ENCODE measurements at places on chromosomes 1 and 21.

- no peak for DNase-seq
These were observed 53.0 kb downstream of the VANGL1 start for GRCh38 chr1:115694805-115695204.

DNA sequence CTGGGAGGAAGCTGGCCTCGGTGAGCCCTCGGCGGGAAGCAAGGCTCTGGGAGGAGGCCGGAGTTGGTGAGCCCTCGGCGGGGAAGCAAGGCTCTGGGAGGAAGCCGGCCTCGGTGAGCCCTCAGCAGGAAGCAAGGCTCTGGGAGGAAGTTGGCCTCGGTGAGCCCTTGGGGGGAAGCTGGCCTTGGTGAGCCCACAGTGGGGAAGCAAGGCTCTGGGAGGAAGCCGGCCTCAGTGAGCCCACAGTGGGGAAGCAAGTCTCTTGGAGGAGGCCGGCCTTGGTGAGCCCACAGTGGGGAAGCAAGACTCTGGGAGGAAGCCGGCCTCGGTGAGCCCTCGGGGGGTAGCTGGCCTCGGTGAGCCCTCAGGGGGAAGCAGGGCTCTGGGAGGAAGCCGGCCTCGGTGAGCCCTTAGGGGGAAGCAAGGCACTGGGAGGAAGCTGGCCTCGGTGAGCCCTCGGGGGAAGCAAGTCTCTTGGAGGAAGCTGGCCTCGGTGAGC is 36.0 kb downstream of the KRTAP10-1 start:
- DNase-seq = no peak

DNA sequence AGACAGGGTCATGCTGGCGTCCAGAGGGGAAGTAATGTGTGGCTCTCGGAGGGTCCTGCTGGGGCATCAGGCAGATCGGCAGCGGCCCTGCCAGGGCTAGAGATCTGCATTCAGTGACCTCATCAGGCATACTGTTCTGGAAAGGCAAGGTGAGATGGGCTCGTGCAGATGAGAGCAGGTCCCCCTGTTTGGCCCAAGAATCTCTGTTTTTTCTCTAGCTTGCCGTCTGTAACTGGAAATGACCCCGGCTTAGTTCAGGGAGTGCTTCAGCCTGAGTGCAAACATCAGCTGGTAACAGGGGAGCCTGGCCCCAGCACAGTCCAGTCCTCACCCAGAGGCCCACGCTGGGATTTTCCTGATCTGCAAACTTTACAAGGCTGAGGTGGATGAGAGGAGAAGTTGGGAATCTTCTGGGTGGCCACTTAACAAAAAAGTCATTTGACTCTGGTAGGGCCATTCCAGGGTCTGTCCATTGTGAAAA is 2.1 kb downstream of the FAM163A start:
- DNase-seq = no peak

DNA sequence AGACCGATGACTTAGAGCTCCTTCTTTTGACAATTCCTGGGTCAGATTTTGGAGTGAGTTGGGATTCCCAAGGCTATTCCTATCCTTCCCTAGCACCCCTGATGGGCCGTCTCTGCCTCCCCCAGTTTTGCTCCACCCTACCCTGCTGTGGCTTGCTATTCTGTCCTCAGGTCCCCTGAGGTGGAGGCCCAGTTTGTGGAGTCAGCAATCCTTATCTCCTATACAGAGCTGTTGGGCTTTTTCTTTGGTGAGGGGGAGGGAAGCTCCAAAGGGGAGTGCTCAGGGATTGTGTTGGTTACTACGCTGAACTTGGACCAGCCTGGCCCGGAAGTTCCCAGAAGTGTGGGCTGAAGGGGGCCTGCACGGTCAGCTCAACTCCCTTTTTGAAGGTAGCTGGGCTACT is 7.6 kb downstream of the SESN2 start:
- no peak for DNase-seq

DNA sequence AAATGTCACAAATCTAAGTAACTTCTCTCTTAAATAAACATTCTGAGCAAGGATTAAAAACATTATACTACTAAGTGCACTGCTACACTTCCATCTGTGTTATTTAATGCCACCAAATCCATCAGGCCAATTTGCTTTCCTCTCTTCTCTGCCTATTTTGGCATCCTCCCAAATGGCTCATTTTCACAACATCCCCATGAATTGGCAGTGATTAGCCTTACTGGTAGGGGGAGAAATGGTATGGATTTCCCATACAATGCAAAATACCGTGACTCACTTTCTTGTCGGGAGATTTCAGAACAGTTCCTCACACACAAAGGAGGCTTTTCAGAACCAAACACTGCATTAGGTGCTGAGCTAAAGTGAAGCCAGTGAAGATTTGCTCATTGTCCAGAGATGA is 195.7 kb downstream of the MIS18A start:
- DNase-seq = no peak

DNA sequence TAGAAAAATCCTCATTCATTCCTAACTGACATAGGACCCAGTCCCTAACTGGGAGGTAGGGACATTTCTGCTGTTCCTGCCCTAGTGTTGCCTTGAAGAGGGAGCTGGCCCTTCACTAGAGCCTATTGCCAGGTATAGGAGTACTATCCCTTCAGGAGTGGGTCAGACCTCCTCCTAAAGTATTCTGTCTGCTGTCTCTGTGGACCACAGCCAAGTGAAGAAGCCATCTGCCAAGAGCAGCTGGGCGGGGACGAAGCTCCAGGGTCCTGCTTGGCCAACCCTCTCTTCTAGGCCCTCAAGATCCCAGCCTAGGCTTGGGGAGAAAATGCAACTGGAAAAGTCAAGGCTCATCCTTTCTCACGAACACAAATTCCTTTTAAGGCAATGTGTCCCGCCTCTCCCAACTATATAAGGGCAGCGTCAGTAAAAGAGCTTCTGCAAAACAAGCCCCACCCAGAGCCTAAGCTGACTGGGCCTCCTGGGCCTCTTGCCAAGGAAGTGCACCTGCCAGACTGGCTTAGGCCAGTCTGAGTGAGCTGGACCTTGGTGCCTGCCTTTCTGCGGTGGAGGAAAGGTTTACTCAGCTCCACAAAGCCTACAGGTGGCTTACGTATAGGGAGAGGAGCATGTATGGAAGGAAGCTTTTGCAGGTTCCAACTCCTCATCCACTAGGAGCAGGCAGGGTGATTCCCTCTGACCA is 638 bp upstream of the TUFT1 start:
- no peak for DNase-seq

GRCh38 chr1:237296861-237297260 is 254.9 kb downstream of the RYR2 start:
- no peak for DNase-seq

DNA sequence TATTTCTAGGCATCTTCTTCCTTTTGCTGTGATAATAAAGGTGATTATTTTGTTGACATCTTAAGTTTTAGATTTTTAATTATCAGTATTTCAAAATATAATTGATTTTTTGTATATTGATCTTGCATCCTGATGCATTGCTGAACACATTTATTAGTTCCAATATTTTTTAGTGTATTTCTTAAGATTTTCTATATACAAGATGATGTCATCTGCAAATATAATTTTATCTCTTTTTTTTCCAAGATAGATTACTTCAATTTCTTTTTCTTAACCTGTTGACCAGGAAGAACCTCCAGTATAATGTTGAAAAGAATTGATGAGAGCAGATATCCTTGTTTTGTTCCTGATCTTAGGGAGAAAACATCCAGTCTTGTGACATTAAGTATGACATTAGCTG is 54.8 kb upstream of the LRRN2 start:
- no peak for DNase-seq

DNA sequence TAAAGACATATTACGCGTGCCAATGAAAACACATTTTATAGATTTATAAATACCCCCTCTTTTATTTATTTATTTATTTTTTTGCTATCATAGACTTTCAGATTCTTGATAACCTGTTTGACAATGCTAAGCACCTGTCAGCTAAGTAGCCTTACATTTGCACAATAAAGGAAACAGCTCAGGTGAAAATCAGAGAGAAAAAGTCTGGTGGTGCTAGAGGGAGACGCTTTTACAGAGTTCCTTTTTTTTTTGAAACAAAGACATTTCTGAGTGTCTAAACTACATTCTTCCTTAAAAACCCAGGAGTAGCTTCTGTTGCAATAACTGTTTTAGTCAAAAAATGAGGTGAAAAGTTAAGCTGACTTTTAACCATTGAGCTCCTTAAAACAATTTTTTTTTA is 1611.6 kb downstream of the NCAM2 start:
- no peak for DNase-seq

GRCh38 chr1:175198332-175198731 is 5.8 kb upstream of the KIAA0040 start:
- DNase-seq = no peak

GRCh38 chr1:98045211-98045766 is 124.5 kb upstream of the DPYD start:
- no peak for DNase-seq

- DNase-seq = no peak
These were observed 944.5 kb downstream of the KCNT2 start for GRCh38 chr1:195663549-195664280.

DNA sequence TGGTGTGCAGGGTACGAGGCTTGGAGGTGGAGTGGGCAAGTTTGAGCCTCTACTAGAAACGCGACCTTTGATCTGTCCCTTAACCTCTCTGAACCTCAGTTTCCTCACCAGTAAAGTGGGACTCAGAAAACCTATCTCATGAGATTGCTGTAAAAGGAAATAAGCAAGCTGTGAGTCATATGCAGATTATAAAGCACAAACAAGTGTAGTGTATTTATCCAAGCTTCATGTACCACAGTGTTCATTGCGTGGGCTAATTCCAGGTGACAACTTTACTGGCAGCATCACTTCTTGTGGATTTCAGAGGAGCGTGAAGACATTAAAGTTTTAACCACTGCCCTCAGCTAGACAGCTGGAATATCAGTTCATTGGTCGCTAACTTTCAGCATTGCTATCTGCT is 44.4 kb downstream of the ZNF697 start:
- DNase-seq = no peak

DNA sequence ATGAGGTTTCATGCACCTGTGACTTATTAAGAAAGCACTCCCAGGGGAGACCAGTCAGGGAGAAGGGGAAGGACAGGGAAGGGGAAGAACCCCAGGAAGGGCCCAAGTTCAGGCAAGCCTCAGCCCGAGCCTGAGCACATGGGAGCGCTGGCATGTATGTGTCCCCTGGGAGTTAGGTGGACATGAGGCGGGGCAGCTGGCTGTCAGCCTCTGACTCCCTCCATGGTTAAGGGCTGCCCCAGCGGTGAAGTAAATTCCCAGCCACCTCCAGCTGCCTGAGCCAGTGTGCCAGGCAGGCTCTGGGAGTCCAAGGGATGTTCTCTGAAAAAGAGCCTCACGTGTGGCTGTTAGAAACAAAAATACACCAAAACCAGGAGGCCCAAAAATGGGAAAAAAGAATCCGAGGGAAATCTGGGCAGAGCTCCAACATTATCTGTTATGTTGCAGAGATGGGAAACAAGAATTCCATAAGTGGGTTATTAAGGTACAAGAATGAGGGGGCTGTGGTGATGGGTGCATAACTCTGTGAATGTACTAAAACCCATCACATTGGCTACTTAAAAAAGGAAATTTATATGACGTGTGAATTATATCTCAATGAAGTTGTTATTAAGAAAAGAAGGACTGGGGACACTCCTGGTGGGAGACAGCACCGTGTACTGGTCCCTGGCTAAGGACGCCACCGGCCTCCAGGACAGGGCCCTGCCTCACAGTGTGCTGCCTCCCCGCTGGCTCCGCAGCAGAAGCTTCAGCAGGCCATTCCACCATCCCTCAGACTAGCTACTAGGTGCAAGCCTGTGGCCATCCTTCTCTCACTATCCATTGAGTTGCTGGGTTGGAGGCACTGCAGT is 18.7 kb downstream of the DMRTB1 start:
- DNase-seq = no peak

DNA sequence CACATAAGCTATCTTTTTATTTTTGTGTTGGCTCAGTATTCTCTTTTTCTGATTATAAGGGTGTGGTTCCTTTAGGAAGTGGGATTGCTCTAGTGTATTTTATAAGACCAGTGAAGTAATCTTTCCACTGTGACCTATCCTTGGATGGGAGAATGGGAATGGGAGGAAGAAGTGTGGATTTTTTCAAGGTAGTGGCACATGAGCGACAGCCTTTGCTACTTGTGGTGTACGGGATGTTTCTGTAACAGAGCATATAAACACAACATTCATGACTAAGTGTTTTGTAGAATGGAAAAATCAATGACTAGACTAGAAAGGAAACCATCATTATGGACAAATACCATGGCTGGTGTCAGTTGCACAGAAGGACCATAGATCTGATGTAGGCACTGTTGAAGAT is 209.6 kb downstream of the GIPC2 start:
- DNase-seq = no peak

DNA sequence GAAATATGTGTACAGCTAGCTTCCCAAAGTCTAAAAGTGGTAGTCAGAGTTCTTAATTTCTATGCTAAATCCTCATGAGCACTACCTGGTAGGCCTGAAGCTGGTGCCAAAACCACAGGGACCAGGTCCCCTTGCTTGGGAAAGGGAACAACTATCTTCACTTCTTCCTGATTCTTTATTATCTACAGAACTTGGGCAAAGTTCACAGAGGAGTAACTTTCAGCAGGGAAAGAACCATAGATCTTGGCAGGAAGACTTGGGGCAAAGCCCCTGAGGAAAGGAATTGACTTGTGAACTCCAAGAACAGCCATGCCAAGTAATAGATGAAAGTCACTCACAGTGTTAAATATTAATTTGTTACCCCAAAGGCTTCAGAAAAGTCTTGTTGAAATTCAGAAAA is 193.0 kb downstream of the ZC3H11B start:
- no peak for DNase-seq

GRCh38 chr1:89657886-89658285 is 25.0 kb downstream of the LRRC8C start:
- DNase-seq = no peak

DNA sequence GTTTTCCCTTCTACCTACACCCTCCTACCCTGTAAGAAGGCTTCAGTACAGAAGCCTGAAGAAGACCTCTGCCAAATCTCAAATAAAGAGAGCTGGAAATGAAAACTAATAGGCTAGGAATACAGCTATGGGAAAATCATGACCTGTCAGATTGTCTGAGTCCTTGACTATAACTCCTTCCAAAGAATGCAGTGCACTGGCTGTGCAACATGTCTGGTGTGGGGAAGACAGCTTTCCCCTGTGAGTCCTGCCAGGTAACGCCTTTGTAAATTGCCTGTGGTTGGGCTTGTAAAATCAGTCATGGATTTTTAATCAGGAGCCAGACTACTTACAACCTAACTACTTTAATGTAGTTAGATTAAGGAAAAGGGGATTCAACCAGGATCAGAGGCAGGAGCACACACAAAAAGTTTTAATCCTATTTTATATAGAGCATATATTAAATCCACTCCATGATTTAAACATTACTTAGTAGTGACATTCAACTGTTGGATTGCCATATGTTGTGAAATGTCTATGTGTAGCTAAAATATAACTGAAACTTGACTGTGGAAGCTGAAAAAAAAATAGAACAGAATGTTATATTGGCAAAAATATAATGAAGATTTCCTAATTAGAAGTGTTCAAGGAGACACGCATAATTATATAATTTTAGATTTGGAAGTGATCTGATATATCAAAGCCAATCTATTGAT is 1667.8 kb downstream of the KCNT2 start:
- DNase-seq = no peak
